Lung (tissue), 17 donors: ENCODE measurements at places on chromosomes 16 and 17.

DNA sequence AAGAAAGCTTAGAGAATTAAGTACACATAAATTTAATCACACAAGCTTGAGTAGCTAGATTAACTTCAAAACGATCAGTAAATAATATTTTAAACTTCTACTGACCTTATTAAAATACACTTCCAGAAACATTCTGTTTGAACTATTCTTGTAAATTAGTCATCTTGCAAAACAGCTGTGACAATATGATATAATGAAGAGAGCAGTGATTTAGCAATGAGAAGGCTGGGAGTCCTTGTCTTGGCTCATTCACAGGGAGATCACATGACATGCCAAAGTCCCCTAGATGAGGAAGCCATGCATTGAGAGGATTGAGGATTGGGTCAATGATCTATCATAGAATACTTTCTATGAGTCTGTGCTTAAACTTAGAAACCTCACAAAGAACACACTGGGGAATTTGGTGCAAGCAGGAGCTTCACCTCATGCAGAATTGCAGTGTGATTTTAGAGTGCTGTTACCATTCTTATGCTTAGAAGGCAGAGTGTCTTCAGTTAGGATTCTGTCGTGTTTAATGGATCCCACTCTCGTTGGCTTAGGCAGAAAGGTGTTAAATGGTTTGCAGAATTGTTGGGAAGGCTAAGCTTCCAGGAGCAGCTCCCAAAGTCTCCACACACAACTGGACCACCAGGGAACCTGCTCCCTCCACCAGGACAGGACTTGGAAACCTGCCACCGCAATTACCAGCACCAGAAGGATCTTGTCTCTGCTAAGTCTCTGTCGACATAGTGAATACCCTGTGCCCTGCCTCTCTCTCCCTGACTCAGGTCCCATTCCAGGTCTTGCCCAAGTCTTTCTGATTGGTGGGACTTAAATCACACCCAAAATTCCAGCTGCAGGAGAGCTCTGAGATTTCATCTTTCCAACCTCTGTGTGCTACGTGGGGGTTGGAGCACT is 87.1 kb downstream of the USP22 start:
- DNase-seq: peak; percentile 66

DNA sequence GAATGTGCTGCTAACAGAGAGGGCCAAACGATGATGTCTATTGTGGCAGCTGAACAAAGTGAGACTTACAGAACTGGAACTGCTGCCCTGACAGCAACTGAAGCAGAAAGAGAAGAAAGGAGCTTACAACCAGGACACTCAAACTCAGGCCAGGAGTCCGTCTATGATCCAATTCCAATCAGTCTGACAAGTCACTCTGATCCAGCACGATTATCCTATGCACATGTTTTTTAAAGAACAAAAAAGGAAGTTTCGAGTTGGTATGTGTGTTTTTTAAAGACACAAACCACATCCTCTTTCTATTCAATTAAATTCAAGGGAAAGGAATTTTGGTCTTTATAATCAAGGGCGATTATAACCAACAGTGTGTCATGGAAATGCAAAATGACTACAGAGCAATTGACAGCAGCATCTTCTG is 42.4 kb upstream of the MTMR4 start:
- no peak for DNase-seq

DNA sequence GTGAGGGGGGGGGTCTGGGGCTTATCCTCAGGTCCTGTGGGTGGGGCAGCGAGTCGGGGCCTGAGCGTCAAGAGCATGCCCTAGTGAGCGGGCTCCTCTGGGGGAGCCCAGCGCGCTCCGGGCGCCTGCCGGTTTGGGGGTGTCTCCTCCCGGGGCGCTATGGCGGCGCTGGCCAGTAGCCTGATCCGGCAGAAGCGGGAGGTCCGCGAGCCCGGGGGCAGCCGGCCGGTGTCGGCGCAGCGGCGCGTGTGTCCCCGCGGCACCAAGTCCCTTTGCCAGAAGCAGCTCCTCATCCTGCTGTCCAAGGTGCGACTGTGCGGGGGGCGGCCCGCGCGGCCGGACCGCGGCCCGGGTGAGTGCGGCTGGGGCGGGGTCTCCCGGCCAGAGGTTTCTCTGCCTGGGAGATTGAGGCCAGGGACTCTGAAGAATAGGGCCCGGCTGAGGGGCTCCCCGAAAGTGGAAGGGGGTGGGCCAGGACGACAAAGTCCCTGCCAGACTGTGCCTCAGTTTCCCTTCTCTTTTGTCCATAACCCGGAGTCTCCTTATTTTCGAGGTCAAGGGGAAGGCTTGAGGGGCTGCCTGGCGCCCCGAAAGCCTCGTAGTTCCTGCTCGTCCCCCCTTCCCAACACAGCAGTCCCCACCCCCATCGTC is at the start of gene FGF11:
Gene FGF11, plus strand, starts transcription at position 51 of the 651 bp plus-strand sequence. Its CDS starts 109 bp downstream, at position 160.
- no peak for DNase-seq

DNA sequence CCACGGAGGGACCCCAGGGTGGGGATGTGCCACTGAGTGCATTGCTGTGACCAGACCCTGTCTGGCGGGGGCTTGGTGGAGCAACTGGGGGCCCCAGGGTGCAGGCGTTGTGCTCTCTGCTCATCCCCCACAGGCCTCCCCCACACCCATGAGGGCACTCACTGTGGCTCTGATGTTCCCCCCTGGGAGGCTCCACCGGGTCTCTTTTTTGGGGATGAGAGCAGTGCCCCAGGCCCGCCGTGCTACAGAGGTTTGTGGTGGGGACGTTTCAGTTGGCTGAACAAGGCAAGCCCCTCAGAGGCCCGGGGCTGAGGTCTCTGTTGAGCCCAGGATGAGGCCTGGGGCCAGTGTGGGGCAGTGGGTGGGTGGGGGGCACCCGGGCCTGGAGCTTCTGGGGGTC is 2.5 kb downstream of the CCDC78 start:
- DNase-seq: no peak
